ENCODE measurements at places on chromosomes 13 and 19.

DNA sequence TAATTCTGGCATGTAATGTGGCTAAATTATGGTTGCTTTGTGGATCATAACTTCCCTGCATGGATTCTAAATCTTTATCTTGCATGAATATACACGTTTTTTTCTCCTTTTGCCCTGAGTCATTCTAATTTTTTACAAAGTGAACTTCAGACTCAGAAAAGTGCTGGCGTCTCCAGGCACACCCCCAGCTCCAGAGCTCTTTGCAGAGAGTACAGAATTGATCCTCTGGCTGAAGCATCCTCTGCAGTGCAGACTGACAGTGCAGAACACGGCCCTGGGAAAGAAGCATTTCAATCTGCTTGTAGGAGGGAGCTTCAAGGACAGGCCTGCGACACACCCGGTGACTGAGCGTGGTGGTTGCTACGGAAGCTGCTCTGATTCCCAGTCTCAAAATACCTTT lies 228.1 kb downstream of the FGF9 start:
- DNase-seq = no peak

GRCh38 chr19:40466219-40466984 lies 399 bp upstream of the SPTBN4 start:
- no peak for DNase-seq

GRCh38 chr19:11674067-11674492 lies 64.7 kb downstream of the ZNF823 start:
- DNase-seq = no peak

DNA sequence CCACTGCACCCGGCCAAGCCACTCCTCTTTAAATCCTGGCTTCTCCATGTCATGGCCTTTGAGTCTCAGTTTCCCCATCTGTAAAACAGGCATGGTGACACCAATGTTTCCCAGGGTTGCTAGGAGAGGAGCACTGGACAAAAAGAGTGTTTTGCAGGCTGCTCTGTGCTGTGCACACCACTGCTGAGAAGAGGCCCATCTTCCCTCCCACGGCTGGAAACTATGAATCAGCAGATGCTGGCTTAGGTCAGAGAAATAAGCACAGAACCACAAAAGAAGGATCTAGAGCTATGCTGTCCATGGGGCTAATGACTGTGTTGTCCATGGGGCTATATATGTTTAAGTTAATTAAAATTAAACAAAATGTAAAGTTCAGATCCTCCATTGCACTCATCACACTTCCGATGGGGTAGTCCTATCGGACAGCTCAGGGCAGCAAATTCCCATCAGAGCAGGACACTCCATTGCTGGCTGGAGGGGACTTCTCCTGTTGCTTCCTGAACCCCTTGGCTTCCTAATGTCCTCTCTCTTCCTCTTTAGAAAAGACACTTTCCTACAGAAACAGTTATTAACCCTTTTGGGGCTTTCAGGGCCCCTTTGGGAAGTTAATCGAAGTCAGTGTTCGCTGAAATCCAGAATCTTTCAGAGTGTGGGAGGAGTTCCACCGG lies 37.1 kb downstream of the TSHZ3 start:
- DNase-seq = no peak

GRCh38 chr19:18736415-18737336 lies 53.2 kb downstream of the CRTC1 start:
- DNase-seq = no peak

DNA sequence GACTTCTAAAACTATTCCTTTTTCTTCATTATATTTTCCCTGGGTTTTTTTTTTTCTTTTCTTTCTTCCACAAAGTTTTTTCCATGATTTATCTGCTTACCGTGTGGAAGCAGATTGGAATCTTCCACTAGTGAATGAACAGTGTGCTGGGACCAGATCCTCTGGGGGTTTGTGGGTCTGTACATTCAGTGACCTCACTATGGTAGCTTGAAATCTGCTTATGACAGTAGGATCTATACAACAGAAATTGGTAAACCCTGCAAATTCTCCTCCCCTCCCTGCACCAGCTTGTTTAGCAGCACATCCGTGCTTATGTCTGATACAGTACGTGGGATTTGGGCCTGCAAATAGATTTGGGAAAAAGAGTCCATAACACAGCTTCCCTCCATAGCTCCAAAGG lies 26.0 kb upstream of the MAB21L1 start:
- DNase-seq = no peak

GRCh38 chr13:50843257-50844083 lies at the start of gene DLEU7:
Gene DLEU7 (minus strand): TSS chr13:50843692. CDS start chr13:50843646, 46 bp downstream.
- no peak for DNase-seq

- no peak for DNase-seq
Observed at GRCh38 chr13:23445794-23446193, 12.3 kb upstream of the SACS start.

DNA sequence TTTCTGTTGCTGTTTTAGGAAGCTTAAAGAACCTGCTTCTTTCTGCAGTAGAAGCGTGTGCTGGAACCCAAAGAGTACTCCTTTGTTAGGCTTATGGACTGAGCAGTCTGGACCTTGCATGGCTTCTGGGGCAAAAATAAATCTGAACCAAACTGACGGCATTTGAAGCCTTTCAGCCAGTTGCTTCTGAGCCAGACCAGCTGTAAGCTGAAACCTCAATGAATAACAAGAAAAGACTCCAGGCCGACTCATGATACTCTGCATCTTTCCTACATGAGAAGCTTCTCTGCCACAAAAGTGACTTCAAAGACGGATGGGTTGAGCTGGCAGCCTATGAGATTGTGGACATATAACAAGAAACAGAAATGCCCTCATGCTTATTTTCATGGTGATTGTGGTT lies 103.1 kb downstream of the TNFRSF19 start:
- DNase-seq = no peak

DNA sequence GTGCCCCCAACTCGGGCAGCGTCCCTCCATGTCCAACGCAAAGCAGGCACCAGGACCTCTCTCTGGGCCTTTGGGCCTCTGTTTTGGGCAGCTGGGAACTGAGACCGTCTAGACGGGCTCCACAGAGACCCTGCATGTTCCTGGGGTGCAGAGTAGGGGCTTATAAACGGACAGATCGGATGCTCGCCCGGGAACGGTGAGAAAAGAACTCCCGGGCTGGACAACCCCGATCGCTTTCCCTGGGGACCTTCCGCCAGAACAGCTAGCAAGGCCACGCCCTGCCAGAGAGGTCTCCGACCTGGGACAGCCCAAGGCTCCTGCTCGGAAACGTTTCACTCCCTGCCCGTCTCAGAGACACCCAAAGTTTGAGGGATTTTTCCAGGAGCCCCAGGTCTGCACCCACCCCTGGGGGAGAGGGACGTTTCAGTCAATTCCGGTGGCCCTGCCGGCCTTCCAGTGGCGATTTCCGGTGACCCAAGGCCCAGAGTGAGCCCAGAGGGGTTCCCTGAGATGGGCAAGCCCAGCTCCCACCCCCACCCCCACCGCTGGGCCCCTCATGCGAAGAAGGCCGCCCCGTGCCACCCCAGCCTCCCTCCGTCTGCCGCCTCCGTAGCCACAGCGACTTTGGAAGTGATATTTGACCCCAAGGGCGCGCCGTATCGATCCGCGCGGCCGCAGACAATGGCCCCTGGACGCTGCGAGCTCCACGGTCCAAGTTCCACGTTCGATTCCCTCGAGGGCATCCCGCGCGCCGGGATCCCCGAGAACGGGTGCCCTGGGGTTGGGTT lies 1.7 kb downstream of the NR2F6 start:
- DNase-seq = no peak

DNA sequence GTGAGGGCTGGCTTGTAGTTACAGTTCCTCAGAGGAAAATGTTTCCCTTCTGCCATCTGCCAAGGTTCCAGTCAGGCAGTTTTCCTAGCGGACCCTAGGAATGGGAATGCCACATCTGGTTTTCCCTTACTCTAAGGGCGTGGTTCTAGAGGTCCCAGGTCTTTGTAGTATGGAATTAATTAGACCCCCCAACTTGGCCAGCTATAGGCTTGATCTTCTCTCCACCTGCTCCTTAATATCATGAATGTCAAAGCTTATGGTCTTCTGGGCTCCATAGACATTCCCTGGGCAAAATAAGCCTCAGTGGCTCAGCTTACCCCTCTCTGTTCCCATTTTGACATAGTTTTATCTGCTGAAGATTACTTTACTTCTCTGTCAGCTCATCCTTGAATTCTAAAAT lies 70.0 kb downstream of the ZNF568 start:
- DNase-seq = no peak

GRCh38 chr19:50324331-50324730 lies 4.8 kb downstream of the KCNC3 start:
- no peak for DNase-seq

GRCh38 chr19:16428372-16429036 lies 43.3 kb downstream of the EPS15L1 start:
- DNase-seq = no peak

DNA sequence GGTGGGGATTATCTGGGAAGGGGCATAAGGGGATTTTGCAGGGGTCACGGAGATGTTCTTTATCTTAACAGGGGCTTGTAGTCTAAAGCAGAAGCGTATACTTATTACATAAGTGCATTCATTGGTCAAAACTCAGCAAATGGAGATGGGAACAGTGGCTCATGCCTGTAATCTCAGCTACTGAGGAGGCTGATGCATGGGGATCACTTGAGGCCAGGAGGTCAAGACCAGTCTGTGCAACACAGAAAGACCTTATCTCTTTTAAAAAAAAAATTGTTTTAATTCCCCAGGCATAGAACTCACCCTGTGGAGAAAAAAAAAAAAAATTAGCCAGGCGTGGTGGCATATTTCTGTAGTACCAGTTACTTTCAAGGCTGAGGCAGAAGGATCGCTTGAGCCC lies 18.9 kb downstream of the FAM187B start:
- DNase-seq = no peak

GRCh38 chr19:48745208-48745995 lies 1.3 kb downstream of the IZUMO1 start:
- DNase-seq = no peak

GRCh38 chr19:16148443-16149229 lies 5.2 kb downstream of the HSH2D start:
- DNase-seq = no peak

DNA sequence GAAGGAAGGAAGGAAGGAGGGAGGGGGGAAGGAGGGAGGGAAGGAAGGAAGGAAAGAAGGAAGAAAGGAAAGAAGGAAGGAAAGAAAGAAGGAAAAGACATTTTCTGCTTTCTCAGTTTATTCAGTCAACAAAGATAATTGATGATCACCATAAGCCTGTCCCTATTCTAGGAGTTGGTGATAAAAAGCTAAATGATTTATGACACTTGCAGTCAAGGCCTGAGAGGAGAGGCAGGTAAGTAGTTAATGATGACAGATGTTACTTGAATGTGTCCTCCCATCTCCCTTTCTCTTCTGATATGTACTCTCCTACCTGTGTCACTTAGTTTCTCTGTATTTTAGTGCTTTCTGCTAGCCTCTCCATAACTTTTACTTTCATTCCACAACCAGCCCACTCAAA lies 141.3 kb downstream of the SLITRK6 start:
- DNase-seq = no peak

GRCh38 chr19:3154957-3155736 lies 19.3 kb downstream of the GNA15 start:
- DNase-seq = no peak

DNA sequence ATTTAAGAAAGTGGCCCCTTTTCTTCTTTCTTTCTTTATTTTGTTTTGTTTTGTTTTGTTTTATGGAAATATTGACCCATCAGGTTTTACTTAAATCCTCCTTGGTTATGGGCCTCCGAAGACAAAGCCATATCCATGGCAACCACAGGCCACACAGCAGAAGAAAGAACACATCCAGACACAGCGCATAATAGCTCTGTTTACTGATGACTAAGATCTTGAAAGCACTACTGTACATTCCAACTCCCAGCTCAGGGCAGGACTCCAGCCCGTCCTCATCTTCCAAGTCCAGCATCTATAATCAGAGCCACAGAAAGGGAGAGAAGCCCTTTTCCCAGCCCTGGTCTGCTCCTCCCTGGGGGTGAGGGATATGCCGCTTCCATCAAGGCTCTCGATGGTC lies 84.3 kb downstream of the NUFIP1 start:
- no peak for DNase-seq

DNA sequence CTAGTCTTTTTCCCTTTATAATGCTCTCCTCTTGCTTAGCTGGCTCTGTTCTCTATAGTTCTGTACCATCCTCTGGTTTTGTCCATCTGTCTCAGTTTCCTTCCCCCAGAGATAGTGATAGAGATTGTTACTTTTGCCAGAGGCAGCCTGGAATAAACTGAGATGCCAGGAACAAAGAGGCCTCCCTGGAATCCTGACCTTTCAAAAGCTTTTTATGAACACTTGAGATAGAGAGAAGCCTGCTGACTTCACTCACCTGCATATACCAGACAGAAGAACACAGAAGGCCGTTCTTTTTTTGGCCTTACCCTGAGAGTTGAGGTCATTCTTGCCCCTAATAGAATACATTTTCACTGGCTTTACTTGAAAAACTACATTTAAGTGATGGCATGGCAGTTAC lies 150.2 kb downstream of the LHFPL6 start:
- no peak for DNase-seq

DNA sequence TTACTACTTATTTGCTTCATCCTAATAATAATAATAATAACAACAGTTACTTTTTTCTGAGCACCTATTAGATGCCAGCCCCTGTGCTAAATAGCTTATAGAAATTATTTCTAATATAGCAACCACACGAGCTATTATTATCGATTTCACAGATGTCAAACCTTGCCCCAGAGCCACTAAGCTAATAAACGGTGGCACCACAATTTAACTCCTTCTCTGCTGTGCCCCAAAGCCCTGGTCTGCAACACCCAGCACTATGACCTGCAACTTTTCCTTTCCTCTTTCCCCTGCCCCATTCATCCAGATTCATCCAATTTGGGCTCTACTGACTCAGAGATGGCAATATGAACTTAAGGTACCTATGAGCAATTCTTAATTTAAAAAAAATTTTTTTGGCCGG lies 6.4 kb downstream of the RFX2 start:
- DNase-seq = no peak

- no peak for DNase-seq
Observed at GRCh38 chr13:34346626-34347025, 528.7 kb downstream of the RFC3 start.

DNA sequence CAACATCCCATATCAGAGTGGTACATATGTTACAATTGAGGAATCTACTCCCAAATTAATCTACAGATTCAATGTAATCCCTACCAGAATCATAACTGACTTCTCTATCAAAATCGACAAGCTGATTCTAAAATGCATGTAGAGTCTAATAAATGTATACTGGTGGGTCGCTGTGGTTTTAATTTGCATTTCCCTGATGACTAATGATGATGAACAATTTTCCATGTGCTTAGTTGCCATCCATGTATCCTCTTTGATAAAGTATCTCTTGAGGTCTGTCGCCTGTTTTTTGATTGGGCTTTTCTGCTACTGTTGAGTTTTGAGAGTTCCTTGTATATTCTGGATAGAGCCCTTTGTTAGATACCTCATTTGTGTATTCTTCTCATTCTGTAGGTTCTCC lies 43.8 kb downstream of the KLF12 start:
- no peak for DNase-seq

GRCh38 chr19:47686679-47687450 lies 26.4 kb upstream of the EHD2 start:
- no peak for DNase-seq
